ENCODE measurements at places on chromosomes 7 and 10.

- DNase-seq, result peak; percentile 82
These were observed at the start of gene GIGYF1 for GRCh38 chr7:100694098-100694745. Gene GIGYF1, minus strand, starts transcription at chr7:100694250. Its CDS starts 6,012 bp downstream, at chr7:100688238.

DNA sequence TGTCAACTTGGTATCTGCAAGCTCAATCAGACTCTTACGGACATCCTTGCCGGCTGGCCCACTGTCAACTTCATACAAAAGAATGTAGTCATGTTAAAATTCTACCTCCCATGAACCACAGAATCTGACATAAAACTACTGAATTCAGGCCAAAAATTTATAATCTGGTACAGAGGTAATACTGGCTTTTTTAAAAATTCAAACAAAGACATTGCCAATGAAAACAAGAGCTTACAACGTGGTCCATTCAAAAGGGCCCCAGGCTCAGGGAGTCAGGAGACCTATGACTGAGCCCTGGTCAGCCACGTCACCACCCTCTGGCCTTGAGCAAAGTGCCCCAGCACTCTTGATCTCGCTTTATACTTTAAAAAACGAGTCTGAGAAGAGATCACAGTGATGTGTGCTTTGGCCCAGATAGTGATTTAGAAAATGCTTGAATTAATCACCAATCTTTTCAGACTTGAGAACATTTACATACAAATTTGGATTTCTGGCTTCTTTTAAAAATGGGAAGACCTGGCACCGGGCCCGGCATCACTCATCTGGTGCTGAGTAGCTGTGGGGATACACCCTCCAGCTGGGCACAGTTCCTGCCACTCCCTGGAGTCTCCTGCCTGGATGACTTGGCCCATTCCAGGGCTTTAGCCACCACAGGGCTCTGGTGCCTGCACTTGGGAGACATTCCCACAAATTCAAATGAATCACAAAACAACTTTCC, 94.1 kb downstream of the PIP4K2A start:
- DNase-seq, result peak; percentile 50

DNA sequence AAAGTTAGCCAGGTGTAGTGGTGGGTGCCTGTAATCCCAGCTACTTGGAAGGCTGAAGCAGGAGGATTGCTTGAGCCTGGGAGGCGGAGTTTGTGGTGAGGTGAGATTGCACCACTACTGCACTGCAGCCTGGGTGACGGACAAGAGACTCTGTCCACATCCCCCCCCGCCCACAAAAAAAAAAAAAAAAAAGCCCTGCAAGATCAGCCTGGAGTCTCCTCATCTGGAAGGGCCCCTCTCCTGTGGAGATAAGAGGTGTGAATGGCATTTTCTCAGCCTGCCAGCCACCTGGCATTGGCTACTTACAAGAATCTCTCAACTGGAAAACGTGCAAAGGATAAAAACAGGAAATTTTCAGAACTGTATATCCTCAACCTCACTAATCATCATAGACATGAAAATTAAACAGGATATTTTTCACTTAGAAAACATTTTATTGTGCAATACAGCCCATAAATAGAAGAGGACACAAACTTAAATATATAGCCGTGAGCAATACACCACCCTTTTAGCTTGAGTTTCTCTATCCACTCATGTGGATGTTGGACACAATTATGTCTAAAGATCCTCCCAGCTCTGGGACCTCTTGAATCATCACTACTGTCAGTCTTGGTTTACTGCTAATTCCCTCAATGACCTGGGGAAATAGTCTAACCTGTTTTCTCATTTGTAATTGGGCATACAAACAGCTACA, 11.3 kb upstream of the TSPAN15 start:
- DNase-seq, result no peak

- no peak for DNase-seq
These were observed 3.4 kb downstream of the ZNF239 start for GRCh38 chr10:43570971-43571370.

GRCh38 chr7:130367088-130367755, 13.1 kb upstream of the CPA1 start:
- no peak for DNase-seq

- DNase-seq, result peak; percentile 80
These were observed at the start of gene FKBP9 for GRCh38 chr7:32957326-32958045. Gene FKBP9, plus strand, starts transcription at chr7:32957440. Its CDS starts 134 bp downstream, at chr7:32957574.

GRCh38 chr10:126222736-126223511, 165.4 kb downstream of the ADAM12 start:
- DNase-seq, result no peak

GRCh38 chr10:108574233-108574632, 1349.1 kb downstream of the XPNPEP1 start:
- no peak for DNase-seq

DNA sequence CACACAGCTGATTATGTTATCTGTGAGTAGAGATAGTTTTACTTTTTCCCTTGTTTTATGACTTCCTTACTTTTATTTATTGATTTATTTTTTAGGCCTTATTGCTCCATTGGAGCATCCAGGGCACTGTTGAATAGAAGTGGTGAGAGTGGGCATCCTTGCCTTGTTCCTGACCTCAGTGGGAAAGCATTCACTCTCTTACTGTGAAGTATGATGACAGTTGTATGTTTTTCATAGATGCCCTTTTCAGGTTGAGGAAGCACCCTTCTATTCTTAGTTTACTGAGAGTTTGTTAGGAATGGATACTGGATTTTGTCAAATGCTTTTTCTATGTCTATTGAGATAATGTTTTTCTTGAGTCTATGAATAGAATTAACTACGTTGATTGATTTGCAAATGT, 88.6 kb downstream of the XRCC2 start:
- no peak for DNase-seq

DNA sequence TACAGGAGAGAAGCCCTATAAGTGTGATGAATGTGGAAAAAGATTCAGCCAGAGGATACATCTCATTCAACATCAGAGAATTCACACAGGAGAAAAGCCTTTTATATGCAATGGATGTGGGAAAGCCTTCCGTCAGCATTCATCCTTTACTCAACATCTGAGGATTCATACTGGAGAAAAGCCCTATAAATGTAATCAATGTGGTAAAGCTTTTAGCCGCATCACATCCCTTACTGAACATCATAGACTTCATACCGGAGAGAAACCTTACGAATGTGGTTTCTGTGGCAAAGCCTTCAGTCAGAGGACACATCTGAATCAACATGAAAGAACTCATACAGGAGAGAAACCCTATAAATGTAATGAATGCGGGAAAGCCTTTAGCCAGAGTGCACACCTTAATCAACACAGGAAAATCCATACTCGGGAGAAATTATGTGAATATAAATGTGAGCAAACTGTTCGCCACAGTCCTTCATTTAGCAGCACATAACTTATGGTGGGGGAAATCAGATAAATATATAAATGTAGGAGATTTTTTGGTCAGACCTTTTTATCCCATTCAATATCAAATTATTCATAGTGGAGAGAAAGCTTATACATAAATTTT, 12.1 kb upstream of the MRPS17 start:
- DNase-seq, result no peak

DNA sequence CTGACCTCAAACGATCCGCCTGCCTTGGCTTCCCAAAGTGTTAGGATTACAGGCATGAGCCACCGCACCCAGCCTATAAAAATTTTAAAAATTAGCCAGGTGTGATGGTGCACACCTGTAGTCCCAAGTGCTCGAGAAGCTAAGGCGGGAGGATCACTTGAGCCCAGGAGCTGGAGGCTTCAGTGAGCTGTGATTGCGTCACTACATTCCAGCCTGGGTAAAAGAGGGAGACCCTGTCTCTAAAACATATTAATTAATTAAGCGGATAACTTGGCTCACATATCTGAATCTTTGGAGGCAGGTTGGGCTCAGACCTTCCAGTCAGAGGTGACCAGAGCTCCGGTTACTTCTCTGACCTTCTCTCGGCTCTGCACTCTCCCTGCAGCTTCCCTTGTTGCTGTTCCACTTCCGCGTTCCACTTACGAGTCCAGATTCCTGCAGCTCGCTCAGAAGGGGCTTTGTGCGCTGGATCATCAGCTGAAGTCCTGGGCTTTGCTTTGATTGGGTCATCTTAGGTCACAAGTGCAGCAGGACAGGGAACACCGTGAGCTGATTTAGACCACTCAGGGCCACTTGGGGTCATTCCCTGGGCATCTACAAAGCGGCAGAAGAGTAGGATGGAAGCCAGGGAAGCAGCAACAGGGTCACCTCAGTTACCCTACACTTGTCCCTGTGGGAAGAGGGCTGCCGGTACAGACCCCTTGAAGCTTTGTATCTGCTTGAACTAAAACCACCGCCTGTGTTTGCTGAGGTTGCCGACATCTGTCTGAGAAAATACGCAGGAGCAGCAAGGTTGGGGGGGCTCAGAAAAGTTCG, 2.0 kb upstream of the ARPC1B start:
- DNase-seq, result no peak

- DNase-seq, result no peak
These were observed 34.1 kb upstream of the FOXL3 start for GRCh38 chr7:255721-256361.

- no peak for DNase-seq
These were observed 199.0 kb downstream of the CHCHD3 start for GRCh38 chr7:132882714-132883428.

DNA sequence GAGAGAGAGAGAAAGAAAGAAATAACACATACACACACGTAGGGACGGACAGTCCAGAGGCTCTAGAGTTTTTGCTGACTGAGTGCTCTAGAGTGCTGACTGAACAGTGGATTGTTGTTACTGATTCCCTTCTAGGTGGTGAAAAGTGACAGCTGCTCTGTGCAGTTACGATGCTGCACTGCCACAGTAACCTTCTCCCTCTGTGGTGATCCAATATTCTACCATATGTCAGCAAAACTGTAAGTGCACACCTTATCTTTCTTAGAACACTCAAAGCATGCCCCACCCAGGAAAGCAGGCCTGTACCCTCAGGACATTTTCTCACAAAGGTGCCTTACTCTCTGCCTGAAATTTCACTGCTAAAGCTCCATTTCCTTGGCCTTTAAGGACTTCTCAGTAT, 1023.5 kb downstream of the TYW1 start:
- no peak for DNase-seq

GRCh38 chr7:75804705-75805104, 8.9 kb downstream of the CCL24 start:
- no peak for DNase-seq

DNA sequence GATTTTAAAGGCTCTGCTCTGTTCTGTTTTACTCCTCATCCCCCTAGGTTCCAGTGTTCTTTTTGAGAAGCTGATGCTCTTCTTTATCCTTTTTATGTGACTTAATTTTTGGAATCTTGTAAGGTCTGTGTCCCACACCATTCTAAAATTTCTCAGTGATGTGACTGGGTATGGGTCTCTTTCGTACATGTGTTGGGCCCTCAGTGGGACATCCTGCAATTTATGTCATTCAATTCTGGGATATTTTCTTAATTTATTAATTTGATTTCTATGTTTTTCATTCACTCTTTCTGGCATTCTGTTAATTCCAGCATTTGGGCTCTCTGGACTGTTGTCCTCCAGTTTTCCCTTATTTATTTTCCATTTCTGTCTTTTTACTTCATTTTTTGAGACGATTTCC, 19.4 kb downstream of the CCDC126 start:
- DNase-seq, result no peak

- no peak for DNase-seq
These were observed 36.2 kb upstream of the FAM133B start for GRCh38 chr7:92626281-92626809.

- no peak for DNase-seq
These were observed 1.3 kb downstream of the ZNF775 start for GRCh38 chr7:150380463-150380862.

- DNase-seq, result no peak
These were observed 214.8 kb downstream of the GLRX3 start for GRCh38 chr10:130350996-130351395.

DNA sequence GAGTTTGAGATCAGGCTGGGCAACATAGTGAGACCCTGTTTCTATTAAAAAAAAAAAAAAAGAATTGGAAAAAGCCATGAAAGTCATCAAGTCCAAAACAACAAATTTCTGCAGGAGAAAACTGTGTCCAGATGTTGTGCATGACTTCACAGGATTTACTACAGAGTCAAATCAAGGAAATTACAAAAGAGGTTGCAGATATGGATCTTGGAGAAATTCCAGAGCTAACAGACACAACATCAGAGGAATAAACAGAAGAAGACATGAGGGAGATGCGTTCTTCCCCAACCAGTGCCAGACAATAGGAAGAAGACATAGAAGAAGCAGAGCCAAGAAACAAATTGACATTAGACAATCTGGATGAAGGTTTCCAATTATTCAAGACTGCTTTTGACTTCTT, 24.3 kb upstream of the KCNIP2 start:
- DNase-seq, result no peak

DNA sequence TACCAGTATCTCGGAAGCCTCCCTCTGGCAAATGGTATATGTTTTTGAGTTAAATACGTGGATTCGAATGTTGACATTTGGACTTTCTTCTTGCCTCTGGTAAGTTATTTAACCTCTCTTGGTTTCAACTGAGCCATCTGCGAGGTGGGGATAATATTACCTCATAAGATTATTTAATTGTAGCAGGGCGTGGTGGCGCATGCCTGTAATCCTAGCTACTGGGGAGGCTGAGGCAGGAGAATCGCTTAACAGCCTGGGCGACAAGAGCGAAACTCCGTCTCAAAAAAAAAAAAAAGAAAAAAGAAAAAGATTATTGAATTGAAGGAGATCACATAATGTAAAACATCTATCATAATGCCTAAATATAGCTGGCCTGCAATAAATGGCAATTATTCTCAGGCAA, 396 bp upstream of the TAF5 start:
- DNase-seq, result no peak

Measured in NCI-H345 (cell line).